ENCODE measurements at places on chromosomes 6 and 20. TPM values are rescaled to one million over a fixed set of nuclear protein-coding genes. Genes with fewer than 3 reads are reported as not detected.

- DNase-seq = no peak
- no peak overlapping the region for H3K27ac ChIP-seq
- H3K4me3 ChIP-seq = no peak overlapping the region
- no peaks in the 10 kb centered on the region for H3K27me3 ChIP-seq
These were observed 75.4 kb downstream of the ANKEF1 start for GRCh38 chr20:10110151-10110550.

DNA sequence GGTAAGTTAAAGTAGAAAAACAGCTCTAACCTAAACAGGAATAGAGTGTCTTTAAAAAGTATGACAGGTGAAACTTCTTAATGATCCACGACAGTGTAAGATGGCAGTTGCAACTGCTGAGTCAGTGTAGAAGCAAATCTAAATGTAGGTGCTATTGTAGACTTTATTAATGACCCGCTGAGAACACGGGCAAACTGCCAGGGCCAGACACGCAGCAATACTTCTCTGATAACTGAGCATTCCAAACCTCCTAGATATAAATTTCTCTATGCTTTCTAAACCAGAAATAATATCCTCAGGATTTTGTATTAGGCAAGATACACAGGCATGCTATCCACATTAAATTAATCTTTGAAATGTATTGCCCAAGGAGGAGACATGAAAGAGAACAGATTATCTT lies 1076.4 kb downstream of the HACE1 start:
- DNase-seq = peak; percentile 1
- no peak overlapping the region for H3K4me3 ChIP-seq
- H3K36me3 ChIP-seq = no peaks in the 10 kb centered on the region
- no peak overlapping the region for H3K27ac ChIP-seq

DNA sequence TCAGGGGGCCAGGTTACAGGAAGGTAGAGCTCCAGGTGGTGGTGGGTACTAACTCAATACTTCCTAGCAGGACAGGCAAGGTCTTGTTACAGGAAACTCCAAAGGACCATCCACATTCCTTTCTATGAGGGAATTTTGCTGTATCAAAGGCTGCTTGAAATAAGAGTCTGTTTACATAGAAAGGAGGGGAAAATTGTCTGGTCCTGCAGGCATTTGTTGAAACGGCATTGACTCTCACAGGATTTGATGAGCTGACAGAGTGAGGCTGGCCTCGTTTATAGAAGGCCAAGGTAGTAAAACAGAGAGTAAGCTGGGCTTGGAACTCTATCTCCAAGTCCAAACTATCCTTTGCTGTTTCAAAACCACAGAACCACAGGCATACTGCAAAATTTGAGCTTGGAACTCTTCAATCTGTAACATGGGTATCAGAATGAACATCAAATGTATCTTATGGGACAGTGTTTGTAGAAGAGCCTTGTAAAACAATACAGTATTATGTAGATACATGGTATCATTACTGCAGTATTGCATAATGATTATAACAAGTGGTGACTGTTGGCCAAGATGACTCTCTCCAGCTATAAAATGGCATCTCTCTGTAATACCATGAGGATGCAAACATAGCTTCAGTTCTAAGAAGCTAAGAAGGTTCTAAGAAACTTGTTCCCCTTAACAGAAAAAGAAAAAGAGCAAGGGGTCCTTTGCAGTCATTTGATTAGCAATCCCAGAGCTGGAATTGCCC lies 61.5 kb downstream of the TRAM2 start:
- H3K4me1 ChIP-seq = peaks cover 89% of the 10 kb centered on the region
- peaks cover 22% of the 10 kb centered on the region for H3K36me3 ChIP-seq
- H3K4me3 ChIP-seq = no peak overlapping the region
- peak overlapping the region; percentile 84 for H3K27ac ChIP-seq

DNA sequence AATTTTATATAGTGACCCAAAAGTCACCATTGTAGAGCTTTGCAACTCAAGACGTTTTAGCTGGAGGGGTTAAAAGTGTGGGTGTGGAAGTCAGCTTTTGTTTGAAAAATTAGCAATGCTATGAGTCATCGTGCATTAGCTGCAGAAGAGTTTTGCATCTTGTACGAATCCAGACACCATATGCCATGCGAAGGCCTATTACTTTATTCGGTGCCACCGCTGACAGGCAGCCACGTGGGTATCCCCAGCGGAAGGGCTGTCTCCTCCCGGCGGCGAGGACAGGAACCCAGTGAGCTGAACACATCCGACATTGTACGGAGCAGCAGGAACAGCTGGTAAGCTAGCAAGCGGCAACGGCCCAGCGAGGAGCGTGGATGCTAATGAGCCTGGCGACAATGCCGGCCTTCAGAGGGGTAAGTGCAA lies 84.4 kb downstream of the INSM1 start:
- H3K27me3 ChIP-seq = no peaks in the 10 kb centered on the region
- H3K27ac ChIP-seq = no peak overlapping the region
- peaks cover 5% of the 10 kb centered on the region for H3K4me1 ChIP-seq
- no peaks in the 10 kb centered on the region for H3K36me3 ChIP-seq
- peak; percentile 79 for DNase-seq

DNA sequence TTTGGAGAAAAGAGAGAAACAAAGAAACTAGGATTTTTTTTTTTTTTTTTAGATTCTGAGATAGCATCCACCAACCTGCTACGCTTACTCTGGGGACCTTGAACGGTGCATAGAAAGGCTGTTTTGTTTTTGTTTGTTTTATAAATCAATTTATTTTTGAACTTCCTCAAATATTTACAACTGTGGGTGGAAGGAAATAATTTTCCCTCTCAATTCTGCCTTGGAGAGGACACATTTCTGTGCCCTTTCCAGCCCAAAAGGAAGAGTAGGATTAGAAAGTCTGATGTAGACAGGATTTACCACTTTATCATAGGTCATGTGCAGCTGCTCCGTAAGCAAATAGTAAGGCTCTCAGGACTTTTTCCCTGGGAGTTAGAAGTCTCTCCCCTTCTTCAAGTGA lies 190.5 kb downstream of the NKAIN2 start:
- H3K4me1 ChIP-seq = no peaks in the 10 kb centered on the region
- H3K27me3 ChIP-seq = no peaks in the 10 kb centered on the region
- no peak for DNase-seq
- no peaks in the 10 kb centered on the region for H3K36me3 ChIP-seq
- no peak overlapping the region for H3K4me3 ChIP-seq
- H3K27ac ChIP-seq = no peak overlapping the region

DNA sequence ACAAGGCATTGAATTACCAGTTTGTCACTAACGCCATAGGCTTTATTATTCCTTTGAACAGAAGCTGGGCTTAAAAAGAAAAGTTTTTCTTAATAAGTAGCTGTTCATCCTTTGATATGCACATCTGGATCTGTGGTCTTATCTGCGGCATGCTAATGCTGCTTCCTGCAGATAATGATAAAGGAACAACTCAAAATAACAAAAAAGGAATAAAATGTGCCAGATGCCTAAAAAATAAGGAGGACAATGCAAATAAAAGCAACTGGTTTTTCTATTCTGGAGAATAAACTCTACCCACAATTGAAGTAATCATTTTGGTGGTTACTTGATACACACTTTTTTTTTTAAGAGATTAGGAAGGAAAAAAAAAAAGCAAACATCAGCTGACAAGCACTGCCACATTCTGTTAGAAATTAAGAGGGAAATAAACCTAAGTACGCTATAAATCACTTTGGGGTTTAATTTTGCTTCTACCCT lies 156.8 kb upstream of the SALL4 start:
- no peaks in the 10 kb centered on the region for H3K27me3 ChIP-seq
- DNase-seq = peak; percentile 25
- H3K4me3 ChIP-seq = no peak overlapping the region
- peaks cover 2% of the 10 kb centered on the region for H3K4me1 ChIP-seq
- no peak overlapping the region for H3K27ac ChIP-seq
- H3K36me3 ChIP-seq = no peaks in the 10 kb centered on the region

DNA sequence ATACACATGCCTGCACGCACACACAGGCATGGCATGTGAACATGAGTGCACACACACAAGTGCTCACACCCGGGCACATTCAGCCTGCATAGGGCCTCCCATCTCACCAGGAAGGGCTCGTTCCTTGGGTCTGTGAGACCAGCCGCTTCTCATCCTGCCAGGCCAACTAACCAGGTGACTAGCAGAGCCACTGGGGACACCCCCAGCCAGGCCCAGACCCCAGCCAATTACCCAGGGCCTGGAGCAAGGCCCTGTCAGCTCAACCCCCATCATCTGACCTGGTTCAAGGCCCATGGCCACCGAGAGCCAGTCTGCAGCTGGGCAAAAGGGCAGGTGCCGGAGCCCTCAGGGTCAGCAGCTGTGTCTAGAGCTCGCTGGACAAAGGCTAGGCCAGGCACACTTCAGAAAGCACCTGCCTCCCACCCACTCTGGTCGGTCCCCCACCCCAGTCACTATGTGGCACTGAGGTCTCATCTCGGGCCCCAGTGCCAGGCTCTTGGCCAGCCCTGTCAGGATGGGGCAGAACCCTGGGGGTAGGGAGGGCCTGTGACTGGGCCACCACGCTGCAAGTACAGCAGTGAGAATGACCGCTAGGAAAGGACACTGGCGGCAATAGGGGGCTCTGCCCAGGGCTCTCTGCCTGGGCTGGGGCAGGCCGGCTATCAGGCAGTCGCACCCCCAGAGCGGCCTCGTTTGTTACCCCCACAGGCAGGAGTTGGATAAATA lies 26.8 kb upstream of the MRGBP start:
- H3K27ac ChIP-seq = no peak overlapping the region
- H3K4me3 ChIP-seq = no peak overlapping the region
- H3K36me3 ChIP-seq = no peaks in the 10 kb centered on the region
- DNase-seq = no peak

DNA sequence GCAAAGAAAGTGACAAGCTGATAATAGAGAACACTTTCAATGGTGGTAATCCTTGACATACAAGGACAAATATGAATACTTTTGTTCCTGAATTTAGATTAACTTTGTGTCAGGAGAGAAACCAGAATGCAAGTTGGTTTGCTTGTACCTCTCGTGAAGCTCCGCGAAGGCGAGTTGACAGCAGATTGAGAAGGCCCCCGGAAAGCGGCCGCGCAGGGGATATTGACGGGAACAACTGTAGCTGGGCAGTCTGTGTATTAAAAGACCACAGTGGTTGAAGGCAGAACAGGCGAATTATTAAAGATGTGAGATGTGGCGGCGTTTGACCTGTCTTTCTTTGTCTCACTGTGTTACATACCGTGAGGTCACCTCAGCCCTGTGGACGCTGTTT lies 175.8 kb upstream of the RALGAPA2 start:
- H3K36me3 ChIP-seq = no peaks in the 10 kb centered on the region
- no peak overlapping the region for H3K27ac ChIP-seq
- no peaks in the 10 kb centered on the region for H3K4me1 ChIP-seq
- no peak overlapping the region for H3K4me3 ChIP-seq
- no peaks in the 10 kb centered on the region for H3K27me3 ChIP-seq
- no peak for DNase-seq

DNA sequence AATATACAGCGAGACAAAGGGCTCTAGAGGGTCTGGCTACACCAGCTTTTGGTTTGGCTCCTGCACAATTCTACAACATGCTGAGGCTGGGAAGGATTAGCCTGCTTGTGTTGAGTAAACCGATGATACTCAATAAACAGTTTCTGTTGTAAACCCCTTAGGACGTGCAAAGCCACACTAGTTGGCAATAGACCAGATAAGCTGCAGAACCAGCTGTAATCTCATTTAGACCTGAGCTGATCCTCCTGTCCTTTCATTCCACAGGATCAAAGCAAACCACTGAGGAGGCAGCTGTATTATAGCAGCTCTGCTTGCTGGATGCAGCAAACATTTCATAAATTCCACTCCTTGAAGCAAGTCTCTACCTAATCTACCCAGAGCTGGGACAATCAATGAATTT lies 79.7 kb downstream of the MMS22L start:
- no peaks in the 10 kb centered on the region for H3K27me3 ChIP-seq
- H3K36me3 ChIP-seq = no peaks in the 10 kb centered on the region
- H3K27ac ChIP-seq = no peak overlapping the region

- no peak for DNase-seq
- no peak overlapping the region for H3K27ac ChIP-seq
- no peaks in the 10 kb centered on the region for H3K4me1 ChIP-seq
These were observed 100.7 kb downstream of the TAF4 start for GRCh38 chr20:61964675-61965605.

SFTA2 gene
- not detected for total RNA-seq

RIPOR3 gene
- total RNA-seq = 4.1 TPM

Measured in fibroblast of lung (primary cell).